ENCODE measurements at places on chromosomes 13 and 19.

GRCh38 chr13:72457151-72457550 is 270.3 kb downstream of the MZT1 start:
- no peak for DNase-seq

- DNase-seq, result no peak
These were observed 2.9 kb downstream of the GNG7 start for GRCh38 chr19:2699413-2700140.

- DNase-seq, result no peak
These were observed 266.6 kb downstream of the KCTD12 start for GRCh38 chr13:76619631-76620030.

- no peak for DNase-seq
These were observed 7.9 kb downstream of the NAPA start for GRCh38 chr19:47507012-47507411.

DNA sequence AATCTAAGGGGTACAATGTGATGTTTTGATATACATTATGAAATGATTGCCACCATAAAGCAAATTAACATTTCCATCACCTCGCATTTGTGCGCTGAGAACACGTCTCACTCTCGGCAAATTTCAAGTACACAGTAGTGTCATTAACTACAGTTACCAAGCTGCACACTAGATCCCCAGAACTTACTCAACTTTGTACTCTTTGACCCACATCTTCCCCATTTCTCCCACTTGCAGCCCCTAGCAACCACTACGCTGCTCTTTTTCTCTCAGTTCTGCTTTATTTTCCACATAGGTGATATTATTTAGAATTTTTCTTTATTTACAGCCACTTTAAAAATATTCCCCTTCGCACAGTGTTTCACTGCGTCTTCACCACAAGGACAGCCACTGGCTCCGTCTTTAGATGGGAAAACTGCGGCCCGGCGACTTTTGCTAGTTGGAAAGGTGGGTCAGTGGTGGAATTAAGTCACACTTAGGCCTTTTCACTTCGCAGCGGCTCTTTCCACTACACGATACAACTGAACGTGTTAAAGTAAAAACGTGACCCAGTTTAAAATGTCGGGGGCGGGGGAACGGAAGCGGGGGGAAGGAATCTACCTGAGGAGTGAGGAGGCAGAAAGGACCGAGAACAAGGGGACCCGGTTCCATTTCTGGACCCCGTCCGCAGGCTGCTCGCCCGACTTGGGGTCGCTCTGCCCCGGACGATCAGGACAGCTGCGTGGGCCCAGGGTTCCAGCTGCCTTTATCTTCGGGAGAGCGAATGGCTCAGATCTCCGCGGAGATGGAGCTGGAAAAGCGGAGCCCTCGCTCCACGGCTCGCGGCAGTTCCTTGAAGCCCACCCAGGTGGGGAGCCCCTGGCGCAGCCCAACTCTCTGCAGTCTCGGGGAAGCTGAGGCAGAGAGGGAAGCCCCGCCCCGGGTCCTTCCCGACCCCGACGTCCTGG is 486.1 kb downstream of the UQCRFS1 start:
- DNase-seq, result no peak

GRCh38 chr19:28170066-28170465 is 1042.9 kb downstream of the UQCRFS1 start:
- DNase-seq, result no peak

- DNase-seq, result no peak
These were observed 3.2 kb downstream of the ZNF726 start for GRCh38 chr19:23917856-23918255.
